Left renal cortex interstitium (tissue), 4 donors: ENCODE measurements at places on chromosomes 5 and 9.

- no peak for DNase-seq
Observed at GRCh38 chr5:128904805-128905567, 60.3 kb upstream of the SLC27A6 start.

GRCh38 chr9:37905776-37906175 is 1.8 kb upstream of the SLC25A51 start:
- DNase-seq, result no peak

DNA sequence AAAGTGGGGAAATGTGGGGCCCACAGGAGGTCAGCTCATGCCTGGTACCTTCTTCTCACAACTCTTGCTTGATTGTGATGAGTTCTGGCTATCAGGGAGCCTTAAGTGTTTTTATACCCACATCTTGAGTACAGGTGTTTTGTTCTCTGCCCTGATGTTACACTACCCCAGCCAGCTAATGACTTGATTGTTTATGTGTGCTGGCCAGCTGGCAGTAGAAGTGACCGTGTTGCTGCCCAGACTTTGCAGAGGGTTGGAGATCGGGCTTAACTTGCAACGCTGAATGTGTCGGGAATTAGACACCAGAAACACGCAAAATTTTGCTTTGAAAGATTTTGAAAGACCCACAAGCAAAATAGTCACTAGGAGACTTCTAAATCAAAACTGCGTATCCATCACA is 16.9 kb upstream of the ZDHHC11B start:
- no peak for DNase-seq

DNA sequence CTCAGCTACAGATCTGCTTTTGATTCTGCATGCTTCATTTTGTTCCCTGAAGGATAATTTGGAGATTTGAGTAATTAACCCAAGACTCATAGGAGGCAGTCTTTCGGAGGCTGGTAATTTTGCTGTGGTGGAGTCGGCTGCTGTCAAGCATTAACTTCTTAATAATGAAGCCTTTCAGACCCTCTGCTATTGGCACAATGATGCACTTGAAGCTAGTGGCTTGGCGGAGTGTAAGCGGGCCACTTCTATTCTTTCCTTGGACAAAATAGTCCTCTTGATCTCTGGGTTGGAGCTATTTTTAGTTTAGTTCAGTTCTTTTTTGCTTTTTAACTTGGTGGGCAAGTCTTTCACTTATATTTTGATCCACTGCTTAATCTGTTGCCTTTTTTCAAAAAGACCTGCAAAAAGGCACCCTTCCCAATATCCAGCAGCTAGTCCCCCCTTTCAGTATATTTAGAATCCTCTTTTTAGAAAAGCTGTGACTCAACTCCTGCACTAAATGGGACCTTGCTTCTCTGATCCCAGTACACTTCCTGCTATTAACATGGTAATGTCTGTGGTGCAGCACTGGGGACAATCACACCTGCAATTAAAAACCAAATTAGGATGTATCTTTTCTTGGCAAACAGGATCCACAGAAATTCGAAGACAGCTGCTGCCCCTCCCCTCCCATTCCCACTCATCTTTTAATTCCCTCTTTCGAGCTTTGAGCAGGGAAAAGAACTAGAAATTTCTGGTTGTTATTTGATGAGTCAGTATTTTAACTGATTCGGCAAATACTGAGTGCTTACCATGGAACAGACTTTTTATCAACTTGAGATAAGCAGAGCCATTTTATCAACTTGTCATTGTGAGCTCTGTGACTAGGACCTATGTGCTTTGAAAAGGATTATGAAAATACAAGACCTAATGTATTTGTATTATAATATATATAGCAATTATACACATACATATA is 169.4 kb upstream of the ANKRD55 start:
- no peak for DNase-seq

DNA sequence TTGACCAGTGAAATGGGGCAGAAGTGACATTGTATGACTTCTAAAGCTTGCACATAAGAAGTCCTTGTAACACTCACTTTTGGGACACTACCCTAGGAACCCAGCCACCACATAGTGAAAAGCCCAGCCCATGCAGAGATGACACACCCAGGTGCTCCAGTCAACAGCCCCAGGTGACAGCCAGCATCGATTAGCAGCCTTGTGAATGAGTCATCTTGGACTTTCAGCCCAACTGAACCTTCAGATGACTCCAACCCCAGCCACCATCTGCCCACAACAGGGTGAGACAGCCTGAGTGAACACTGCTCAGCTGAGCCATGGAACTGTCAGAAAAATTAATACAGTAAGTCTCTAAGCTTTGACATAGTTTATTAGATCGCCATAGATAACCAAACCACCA is 458.6 kb downstream of the ZSWIM6 start:
- DNase-seq, result no peak

GRCh38 chr5:168401880-168402279 is 84.4 kb upstream of the RARS1 start:
- DNase-seq, result no peak

DNA sequence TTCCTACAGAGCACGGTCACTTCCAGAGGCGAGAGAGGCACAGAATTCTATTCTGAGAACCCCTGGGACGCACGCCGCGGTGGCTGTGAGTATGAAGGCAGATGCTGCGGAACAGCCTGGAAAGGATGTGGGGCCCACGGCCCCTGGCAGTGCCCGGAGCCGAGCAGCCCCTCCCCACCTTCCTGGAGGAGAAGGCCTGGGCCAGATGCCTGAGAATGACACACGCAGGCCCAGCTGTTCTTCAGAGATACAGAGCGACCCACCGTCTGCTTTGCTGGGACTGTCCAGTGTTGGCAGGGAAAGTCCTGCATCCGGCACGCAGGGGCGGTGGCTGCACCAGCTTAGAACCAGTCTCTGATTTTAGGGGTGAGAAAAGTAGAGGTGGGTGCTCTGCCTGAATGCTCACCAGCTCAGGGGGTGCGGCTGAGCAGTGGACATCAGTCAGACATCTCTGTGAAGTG is 116.7 kb upstream of the LPCAT1 start:
- no peak for DNase-seq

DNA sequence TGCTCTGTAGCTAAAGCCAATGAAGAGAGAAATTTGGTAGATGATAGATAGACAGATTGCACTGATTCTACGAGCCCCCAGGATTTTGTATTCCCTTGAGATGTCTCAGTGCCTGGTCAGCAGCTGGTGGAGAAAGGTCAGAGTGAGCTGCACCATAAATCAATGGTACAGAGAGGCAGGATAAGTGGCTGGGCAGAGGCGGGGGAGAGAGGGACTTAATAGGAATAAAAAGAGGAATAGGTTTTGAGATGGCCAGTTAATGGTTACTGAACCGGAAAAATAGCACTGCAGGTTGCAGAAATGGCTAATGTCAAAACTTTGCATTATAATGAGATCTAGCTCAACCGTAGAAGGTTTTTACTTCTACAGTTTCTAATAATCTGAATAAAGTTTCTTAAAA is 47.9 kb upstream of the SLC12A2 start:
- peak; percentile 29 for DNase-seq

- DNase-seq, result no peak
Observed at GRCh38 chr5:164027738-164028137, 522.3 kb downstream of the MAT2B start.

- no peak for DNase-seq
Observed at GRCh38 chr5:60811105-60811504, 33.0 kb downstream of the ELOVL7 start.

DNA sequence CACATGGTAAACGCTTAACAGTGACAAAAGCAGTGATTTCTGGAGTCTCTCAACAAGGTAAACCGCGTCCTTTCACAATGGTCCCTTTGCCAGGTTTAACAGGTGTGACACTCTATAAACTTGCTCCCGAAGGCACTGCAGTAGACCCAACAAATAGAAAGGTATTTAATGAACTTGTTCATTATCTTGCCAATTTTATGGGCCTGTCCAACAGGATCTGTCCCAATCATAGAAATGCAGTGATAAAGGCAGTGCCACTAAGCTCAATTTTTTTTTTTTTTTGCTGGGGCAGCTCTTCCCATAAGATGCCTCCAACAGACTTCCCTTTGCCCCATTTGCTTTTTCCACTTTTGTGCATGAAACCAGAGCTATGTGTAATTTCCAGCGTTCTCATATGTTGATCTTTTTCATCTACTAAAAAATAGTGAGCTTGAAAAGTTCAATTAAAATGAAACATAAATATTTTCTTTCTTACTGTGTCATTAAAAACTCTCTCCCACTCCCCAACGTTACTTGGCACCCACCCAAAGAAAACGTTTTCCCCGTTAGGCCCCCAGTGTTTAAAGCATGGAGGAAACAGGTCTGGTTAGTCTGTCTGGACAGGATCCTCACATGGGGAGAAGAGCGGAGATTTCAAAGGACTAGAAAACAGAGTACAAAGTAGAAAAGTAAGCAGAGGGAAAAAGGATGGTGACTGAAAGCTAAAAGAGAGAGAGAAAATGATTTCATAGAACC is 80.9 kb upstream of the SPATA31D4 start:
- DNase-seq, result no peak

DNA sequence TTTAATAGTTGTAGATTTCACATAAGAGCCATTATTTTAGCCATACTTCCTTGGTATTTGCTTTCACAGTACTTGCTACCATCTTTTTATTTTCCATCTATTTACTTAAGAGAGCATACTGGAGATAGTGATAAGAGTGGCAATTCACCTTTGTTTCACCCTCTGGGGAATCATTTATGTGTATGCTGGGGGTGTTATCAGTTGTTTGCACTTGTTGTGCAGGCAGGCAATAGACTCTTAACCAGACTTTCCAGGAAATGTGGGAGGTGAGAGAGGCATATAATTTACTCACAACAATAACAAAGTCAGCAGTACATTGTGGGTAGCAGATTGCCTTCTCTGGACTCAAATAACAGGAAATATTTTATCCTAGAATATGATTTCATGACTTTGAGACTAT is 1018.3 kb downstream of the CDH12 start:
- DNase-seq, result no peak

DNA sequence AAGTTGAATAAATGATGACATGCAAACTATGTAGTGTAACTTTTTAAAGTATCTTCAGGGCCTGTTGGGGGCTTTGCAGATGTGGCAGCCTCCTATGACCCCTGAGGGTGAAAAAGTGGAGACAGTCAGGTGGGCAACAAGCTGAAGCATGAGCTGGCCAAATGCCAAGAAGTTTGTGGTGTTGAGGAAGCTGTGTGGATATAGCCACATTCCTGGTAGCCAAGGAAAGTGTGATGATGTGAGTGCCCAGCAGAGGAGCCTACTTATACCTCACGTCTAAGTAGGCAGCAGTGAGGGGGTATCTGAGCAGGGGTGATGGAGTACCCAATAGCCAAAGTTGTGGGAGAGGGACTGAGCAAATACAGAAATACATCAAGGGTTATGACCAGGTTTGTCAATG is 621.2 kb upstream of the CDH6 start:
- DNase-seq, result no peak

DNA sequence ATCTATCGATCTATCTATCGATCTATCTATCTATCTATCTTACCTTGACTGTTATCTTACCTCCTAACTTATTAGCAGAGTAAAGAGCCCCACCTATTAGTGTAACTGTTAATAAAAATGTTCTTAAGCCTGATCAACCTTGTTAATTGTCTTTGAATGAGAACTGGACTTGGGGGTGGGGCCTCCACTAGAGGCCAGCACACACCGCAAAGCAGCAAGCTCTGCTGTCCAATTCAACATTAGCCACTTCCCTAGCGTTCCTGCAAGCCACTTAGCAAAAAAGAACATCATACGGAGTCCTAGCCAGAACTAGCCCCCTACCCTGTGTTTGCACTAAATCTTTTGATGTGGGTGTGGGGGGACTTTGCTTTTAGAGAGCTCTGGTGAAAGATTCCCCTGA is 515.8 kb downstream of the KDM4C start:
- peak; percentile 38 for DNase-seq

DNA sequence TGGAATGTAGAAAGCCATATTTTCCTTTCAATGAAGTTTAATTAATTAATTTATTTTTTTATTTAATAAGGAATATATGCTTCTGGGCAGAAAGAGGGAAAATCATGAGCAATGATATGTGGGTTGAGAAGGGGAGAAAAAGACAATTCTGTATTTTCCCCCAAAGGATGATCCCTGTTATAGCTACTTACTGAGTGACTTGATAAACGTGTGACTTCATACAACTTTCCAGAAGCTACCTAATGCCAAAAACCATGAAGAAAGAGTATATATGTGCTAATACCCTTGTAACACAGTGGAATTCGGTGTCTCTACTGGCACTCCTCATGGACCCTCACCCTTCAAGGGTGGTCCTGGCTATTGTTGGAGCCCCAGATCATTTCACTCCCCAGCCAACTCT is 335.0 kb upstream of the KLF4 start:
- DNase-seq, result no peak

- DNase-seq, result no peak
Observed at GRCh38 chr5:176536132-176536901, 885 bp downstream of the RNF44 start.
